HAP-1 (cell line): ENCODE measurements at places on chromosomes 5 and 9.

DNA sequence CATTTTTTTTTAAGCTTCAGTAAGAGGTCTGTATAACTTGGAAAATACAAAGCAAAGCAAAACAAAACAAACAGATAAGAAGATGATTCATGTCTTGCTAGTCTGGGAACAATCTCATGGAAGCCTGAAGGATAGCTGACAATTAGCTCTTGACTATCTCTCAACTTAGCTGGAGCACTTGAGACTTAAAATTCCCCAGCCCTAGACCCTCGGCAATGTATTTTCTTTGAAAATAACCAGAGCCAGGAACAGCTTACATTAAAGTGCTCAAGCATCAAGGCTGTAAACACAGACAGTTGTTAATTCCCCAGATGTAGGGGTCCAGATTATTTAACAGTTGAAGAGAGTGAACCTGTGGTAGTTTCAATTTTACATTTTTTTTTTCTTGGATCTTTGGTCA lies 82.9 kb downstream of the TMEM252 start:
- DNase-seq: no peak

DNA sequence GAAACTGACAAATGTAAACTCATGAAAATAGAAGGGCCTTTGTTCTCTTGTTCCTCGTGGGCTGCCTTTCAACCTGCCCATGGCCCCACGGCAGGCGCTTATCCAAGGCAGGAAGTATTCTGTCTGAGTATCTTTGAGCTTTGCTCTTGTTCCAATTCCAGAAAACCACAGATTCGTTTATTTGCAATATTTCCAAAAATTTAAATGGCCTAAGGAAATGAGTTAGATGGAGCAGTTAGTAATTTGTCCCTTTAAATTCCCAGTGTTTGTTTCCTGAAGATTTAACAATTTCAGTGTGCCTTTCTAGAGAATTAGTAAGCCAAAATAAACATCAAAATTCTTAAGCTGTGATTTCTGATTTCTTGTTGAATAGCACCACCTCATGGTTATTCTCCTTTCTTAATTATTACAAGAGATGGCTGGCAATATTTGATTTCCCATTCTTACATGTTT lies 299.4 kb upstream of the RASA1 start:
- no peak for DNase-seq

GRCh38 chr9:21982861-21983560 lies 11.2 kb downstream of the CDKN2A start:
- DNase-seq: no peak

- no peak for DNase-seq
Measured at GRCh38 chr9:33813712-33814641, 3.0 kb upstream of the UBE2R2 start.

- DNase-seq: no peak
Measured at GRCh38 chr9:20538956-20539355, 83.3 kb downstream of the MLLT3 start.

- DNase-seq: no peak
Measured at GRCh38 chr5:19626211-19626610, 361.8 kb downstream of the CDH18 start.

GRCh38 chr5:43396762-43397304 lies 15.4 kb downstream of the CCL28 start:
- no peak for DNase-seq

GRCh38 chr9:89309166-89309565 lies 1.8 kb upstream of the CKS2 start:
- DNase-seq: no peak
